Posterior vena cava (tissue), 2 donors: ENCODE measurements at places on chromosomes 11 and 22. TPM values are rescaled to one million over a fixed set of nuclear protein-coding genes. Genes with fewer than 3 reads are reported as not detected.
A peak's percentile ranks its signal among the peaks of the same experiment; 100 is the strongest.

OR52I2 gene
- not detected for total RNA-seq

MPPED2 gene
- 5.5 TPM for total RNA-seq

NCF4 gene
- total RNA-seq = 16.5 TPM

FOLH1 gene
- total RNA-seq = 0.71 TPM

SPCS2 gene
- total RNA-seq = 109 TPM

PGA3 gene
- 1.1 TPM for total RNA-seq

DNA sequence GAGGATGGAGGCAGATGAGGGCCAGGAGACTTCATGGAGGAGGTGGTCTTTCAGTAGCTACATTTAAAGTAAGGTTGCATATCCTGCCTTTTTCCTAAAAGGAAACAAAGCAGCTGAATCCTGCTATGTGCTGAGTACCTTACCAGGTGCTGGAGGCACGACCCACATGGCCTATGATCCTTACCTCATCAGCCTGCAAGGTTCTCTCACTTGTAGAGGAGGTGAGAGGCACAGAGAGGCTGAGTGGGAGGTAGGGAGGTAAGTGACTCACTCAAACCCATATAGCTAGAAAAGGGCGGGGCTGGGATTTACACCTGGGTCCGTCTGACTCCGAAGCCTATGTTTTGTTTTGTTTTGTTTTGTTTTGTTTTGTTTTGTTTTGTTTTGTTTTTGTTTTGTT lies 75.8 kb downstream of the BUD13 start:
- no peak for DNase-seq

- DNase-seq = peak; percentile 7
Measured at GRCh38 chr11:60860943-60861342, 5.2 kb upstream of the PTGDR2 start.

GRCh38 chr11:79404325-79404724 lies 36.5 kb downstream of the TENM4 start:
- DNase-seq = no peak

DNA sequence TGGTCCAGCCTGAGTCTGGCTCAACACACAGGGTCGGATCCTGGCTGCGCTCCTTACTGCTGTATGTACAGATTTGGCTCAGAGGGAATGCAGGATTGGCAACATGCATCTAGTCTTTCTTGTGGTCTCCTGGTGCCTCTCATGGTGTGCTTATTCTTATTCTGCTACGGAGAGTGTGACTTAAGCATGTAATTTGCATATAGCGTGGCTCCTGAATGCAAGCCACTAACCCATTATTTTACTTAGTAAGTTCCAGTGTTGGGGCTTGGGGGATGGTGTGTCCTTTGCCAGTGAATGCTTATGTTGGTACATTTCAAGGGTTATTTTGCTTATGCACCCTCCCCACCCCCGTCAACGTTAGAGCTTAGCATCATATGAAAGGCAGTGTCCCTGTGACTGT lies 51.2 kb downstream of the PTPRJ start:
- DNase-seq = peak; percentile 23

GRCh38 chr11:69837791-69838190 lies 18.6 kb upstream of the FGF3 start:
- DNase-seq = peak; percentile 46
